Suppressor macrophage (primary cell): ENCODE measurements at places on chromosomes 7 and 10.
A peak's percentile ranks its signal among the peaks of the same experiment; 100 is the strongest.

DNA sequence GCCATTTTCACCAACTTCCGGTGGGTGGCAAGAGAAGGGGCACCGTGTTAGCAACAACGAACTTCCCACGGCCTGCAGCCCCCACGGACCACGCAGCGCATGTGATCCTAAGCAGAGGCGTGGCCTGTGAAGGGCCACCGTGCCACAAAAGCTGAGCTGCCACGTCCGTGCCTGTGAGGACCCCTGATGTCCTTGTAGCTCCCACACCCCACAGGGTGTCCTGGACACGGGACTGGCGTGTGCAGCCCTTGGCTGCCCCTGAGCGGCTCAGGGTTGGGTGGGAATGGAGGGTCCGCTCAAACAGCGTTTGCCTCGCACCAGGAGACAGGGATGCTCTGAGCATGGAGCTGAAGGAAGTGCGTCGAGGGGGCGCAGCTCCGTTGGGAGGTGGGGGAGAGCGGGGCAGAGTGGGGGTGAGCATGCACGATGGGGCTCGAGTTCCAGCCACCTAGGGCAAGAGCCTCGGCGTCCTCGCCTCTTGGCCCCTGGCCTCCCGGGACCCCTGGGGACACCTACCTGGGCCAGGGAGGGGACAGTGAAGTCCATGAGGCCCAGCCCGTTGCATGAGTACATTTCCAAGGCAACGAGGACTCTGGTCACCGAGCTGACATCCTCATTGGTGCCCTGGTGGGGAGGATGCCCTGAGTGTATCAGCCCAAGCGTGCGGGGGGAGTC is 33.6 kb downstream of the CFAP46 start:
- no peak for DNase-seq

DNA sequence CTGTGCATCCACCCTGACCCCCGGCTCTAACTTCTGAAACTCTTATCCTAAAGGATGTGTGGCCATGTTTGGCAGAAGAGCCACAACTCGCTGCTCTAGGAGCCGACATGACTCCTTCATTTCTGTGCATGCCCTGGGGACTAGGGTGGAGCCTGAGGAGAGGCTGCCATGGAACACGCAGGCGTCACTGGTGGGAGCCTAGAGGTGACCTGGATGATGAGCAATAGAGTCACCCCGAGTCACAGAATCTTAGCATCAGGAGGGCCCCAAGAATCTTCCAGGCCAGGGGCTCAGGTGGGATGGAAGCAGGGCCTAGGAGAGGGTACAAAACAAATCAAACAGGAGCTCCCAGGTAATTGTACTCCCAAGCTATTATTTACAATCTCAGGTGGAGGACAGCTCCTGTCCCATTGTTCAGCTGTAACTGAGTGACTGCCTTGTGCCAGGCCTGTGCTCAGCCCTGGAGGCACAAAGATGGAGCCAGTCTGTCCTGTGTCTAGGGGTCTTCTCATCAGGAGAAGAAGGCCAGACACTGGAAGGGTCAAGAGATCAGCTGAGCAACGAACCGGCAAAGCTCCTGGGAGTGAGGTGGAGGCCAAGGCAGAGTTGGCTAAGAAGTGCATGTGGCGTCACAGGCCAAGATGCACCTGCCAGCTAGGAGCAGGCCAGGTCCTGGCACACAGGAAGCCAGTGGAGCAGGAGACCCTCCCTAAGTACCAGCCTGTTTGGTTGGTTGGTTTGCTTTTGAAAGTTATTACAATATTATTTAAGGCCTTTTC is 5.8 kb upstream of the ZNF22 start:
- no peak for DNase-seq

- DNase-seq: no peak
Observed at GRCh38 chr7:20797462-20798080, 10.9 kb upstream of the SP8 start.

DNA sequence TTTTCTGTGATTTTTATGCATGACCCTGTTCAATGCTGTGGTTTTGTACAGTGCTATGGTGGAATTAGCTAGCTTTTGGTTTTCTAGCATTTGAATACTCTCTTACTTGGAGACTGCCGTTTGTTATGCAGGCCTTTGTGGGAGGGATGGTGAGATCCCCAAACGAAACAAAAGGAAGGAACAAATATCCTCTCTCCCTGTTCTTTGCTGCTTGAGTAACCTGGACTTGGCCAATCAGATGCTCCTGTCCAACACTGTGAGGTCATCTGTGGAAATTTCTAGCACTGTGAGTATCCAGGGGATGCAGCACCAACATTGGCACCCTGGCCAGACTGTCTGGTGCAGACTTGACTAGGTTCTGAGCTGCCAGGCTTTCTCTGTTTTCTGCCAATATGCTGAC is 314.4 kb downstream of the ANKRD30A start:
- DNase-seq: no peak

DNA sequence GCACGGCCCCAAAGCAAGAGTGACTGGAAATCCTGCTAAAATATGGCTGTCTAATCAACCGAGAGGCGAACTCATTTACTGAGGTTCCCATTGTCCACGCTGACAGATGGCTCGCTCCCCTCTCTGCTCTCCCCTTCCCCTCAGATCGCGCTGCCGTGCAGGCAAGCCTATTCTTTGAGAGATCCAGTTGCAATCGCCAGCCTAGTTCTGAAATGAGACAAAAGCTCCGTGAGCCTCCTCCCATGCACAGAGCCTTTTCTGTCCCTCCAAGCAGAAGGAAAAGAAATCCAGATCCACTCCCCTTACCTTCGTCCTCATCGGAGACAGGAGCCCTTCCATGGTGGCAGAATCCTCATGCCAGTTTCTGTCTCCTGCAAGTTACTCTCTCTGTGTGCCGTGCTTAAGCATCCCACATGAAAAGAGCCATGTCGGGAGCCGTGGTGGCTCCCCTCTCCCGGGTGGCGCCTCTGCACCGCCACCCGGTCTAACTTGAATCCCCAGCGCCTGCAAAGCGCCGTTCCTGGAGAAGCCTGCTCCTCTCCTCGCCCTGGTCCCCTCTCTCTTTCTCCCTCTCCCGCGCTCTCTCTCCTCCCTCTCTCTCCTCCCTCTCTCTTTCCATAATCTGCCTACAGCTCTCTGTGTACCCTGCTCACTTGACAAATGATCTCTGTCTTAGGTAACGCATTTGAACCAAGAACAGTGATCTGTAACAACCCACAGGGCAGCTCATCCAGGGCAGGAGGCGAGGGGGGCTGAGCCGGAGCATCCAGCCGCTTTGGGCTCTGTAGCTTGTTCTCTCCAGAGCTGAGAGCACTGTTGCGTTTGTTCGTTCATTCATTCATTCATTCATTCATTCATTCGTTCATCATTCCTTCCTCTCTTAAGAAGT is 156.8 kb downstream of the FRMD4A start:
- no peak for DNase-seq

GRCh38 chr10:36092116-36092515 is 450.0 kb upstream of the FZD8 start:
- no peak for DNase-seq

DNA sequence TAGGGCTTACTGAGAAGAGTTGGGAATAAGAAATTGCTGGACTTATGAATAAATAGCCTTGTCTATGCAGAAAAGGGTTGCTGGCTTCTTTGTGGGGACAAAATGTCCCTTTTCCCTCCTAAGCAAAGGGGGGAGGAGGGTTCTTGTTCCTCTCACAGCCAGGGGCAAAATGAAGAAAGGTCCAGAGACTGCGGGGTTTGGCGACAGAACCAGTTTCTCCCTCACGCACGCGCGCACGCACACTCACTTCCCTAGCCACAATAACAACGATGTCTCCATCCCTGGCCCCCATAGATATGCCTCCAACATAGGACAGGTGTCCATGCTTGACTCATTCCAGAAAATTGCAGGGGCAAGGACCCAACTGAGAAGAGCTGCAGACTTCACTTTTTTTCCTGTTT is 3.3 kb downstream of the ZMIZ1 start:
- peak; percentile 66 for DNase-seq

- DNase-seq: no peak
Observed at GRCh38 chr7:154792436-154793055, 210.4 kb downstream of the PAXIP1 start.

DNA sequence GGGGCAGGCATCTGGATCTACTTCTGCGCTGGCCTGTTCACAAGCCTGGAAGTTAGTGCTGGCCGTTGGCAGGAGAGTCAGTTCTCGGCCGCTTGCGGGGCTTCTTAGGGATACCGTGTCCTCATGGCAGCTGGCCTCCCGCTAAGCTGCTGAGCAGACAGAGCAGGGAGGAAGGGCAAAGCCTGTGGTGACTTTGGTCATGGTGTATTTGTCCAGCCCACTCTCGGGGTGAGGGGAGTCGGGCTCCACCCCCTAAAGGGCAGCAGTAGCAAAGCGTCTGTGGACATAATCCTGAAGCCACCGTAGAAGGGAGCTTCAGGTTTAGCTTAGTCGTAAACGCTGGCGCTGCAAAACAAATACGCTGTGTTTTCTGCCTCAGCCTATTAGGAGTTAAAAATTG is 12.2 kb downstream of the UBE3C start:
- no peak for DNase-seq

DNA sequence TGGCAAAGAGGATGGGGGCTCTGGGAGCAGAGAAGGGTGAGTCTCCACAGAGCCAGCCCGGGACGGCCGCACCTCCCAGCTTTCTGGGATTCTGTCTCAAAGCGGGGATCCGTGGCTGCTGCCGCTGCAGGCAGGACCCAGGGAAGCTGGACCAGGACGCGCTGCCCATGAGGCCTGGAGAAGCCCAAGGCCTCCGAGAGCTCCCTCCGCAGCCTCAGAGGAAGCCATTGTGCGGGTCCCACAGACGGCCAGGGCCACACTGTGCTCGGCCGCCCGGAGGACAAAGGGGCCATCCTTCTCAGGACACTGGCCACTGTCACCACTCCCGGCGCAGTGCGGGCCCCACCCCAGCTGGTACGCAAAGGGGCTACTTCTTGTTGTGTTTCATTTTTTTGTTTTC is 79.3 kb upstream of the PDGFA start:
- no peak for DNase-seq

GRCh38 chr10:16231176-16231575 is 205.6 kb upstream of the PTER start:
- no peak for DNase-seq

DNA sequence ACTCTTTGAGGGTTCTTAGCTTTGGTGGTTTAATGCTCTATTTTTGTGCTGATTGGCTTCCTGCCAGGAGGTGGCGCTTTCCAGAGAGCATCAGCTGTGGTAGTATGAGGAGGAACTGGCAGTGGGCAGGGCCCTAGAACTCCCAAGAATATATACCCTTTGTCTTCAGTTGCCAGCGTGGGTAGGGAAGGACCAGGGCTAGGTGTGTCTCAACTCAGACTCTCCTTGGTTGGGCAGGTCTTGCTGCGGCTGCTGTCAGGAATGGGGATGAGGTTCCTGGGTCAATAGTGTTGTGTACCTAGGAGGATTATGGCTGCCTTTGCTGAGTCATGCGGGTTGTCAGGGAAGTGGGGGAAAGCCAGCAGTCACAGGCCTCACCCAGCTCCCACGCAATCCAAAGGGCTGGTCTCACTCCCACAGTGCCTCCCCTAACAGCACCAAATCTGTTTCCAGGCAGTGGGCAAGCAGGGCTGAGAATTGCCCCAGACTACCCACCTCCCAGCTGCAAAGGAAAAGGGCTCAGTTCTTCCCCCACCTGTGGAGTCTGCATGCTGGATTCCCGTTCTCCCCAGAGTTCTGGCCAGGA is 191.5 kb downstream of the PHTF2 start:
- peak; percentile 44 for DNase-seq

- DNase-seq: peak; percentile 57
Observed at GRCh38 chr7:143300959-143301935, 13.1 kb downstream of the CASP2 start.

DNA sequence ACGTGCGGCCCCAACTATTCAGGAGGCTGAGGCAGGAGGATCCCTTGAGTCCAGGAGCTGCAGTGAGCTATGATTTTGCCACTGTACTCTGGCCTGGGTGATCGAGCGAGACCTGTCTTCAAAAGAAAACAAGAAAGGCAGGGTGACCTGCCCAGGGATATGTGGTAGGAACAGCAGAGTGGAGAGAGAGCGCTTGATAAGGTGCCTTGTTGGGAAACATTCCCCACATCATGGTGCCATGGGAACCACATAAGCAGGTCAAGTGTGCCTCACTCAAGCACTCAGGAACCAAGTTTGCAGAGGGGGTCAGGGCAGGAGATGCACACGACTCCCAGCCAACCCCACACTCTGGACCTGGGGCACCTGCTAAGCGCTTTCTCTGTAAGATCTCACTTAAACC is 37.3 kb downstream of the PVRIG start:
- DNase-seq: no peak

GRCh38 chr7:64997927-64998391 is 7.1 kb upstream of the ZNF117 start:
- no peak for DNase-seq

DNA sequence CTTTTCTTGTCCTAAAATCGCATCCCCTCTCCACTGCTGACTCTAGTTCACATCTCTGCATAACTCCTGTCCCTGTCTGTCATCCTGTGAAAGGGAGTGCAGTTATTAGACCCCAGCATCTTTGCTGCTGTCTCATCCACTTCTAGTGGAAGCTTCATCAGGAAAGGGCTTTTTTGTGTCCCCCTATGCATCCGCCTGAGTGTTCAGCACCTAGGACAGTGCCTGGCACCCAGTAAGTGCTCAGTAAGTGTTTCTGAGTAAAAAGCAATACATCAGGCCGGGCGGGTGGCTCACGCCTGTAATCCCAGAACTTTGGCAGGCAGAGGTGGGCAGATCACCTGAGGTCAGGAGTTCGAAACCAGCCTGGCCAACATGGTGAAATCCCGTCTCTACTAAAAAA is 211.8 kb upstream of the FOXK1 start:
- peak; percentile 14 for DNase-seq

GRCh38 chr10:111103196-111103840 is 26.5 kb downstream of the ADRA2A start:
- DNase-seq: no peak

GRCh38 chr7:32428546-32428945 is 61.6 kb downstream of the LSM5 start:
- no peak for DNase-seq

DNA sequence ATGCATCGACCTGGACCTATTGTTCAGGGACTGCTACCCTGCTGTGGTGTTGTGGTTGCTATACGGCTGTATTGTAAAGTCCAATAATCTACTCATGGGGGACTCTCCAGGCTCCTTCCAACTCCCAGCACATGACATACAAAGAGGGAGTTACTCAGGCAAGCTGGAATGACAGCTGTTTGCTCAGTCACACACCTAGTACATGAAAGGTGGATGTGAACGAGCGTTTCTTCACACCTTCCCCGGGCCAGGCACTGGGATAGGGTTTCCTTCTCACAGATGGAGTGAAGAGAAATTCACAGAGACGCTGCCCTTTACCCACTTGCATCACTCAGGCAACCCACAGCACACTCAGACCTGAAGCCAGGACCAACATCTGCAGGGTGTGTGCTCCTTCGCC is 215.7 kb downstream of the TNS3 start:
- no peak for DNase-seq

DNA sequence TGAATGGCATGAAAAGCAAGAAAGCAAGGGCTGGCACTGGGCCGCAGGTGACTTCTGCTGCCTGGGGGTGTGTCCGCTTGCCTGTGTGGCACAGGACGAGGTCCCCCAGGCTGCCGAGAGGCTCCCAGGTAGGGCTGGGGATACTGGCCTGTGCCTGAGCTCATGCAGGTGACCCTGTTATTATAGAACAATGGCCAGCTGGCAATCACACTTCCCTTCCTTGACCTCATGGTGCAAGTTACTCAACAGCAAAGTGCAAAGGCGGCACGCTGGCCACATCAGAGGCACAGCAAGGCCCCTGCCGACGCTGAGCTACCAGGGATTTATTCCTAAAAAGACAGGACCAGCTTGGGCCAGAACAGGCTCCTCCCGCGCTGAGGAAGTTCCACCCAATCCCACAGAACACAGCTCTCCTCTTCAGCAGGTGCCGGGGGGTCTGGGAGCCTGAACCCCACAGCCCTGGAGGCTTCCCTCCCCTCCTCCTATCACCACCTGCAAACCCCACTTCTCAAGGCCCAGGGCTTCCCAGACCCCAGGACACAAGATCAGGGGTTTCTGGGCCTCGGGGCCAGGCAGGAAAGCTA is 1.4 kb upstream of the ADAM8 start:
- DNase-seq: peak; percentile 71
